SW 1271 (cell line): ENCODE measurements at places on chromosomes 2 and 18.

GRCh38 chr18:79508565-79509535, 113.1 kb downstream of the NFATC1 start:
- no peak for DNase-seq

- DNase-seq, result no peak
These were observed 33.9 kb downstream of the BMP10 start for GRCh38 chr2:68837164-68837860.

DNA sequence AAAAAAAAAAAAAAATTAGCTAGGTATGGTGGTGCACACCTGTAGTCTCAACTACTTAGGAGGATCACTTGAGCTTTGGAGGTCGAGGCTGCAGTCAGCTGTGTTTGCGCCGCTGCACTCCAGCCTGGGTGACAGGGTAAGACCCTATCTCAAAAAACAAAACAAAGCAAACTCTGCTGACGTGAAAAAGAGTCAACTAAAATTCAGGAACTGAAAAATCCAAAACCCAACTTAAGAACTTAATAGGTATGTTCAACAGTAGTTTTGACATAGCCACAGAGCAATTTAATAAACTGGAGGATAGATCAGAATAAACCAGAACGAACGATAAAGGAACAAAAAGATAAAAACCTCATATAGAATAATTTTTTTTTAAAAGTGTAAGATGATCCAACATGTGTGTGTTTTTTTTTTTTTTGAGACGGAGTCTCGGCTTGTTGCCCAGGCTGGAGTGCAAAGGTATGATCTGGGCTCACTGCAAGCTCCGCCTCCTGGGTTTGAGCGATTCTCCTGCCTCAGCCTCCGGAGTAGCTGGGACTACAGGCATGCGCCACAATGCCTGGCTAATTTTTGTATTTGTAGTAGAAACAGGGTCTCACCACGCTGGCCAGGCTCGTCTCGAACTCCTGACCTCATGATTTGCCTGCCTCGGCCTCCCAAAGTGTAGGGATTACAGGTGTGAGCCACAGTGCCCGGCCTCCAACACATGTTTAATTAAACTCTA, 4.3 kb upstream of the ZNF236 start:
- DNase-seq, result no peak

- DNase-seq, result no peak
These were observed 249.0 kb downstream of the TWIST2 start for GRCh38 chr2:239096676-239097427.

GRCh38 chr18:77487951-77488740, 238.5 kb downstream of the GALR1 start:
- DNase-seq, result no peak

DNA sequence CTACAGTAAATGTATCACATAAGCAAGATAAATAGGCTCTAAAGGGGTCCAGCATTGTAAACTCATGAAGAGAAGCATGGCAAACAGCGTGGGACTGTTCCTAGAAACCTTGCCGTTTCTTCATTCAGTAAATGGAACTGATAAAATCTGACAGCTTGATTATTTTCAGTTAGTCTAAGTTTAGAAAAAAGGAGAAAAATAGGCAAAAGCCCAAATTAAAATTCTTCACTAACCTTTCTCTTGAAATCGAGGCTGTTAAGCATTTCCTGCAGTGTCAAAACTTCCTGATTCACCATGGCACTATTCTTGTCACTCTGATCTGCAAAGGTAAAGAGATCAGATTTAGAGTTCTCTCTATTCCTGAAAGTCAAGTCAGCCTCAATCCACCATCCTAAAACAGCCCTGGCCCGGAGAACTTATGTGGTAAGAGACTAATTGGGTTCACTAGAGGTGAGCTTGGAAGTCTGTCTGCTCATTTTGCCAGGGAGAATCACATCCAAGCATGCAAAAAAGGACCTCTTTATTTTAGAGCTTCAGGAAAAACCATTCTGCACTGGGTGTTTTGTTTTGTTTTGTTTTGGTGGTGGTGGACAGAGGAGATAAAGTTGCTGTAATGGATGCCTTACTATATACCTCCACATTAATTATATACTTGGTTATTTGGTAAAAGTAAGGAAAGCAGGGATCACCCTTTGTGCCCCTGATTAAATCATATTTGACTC, 52.4 kb upstream of the STAT1 start:
- no peak for DNase-seq

DNA sequence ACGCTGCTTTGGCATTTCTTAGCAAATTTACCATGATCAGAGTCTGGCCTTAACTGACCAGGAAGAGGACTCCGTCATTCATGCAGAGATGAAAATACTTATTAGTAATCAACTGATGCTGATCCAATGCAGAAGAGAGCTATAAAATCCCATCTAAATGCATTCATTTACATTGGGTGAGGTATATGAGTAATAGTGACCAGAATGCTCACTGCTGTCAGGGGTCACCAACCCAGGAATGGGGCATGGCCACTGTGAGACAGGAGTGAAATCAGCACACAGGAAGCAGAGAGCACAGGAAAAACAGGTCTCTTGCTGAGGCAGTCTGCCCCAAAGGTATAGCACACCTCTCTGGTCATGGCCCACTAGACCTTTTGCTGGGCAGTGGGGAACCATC, 68.1 kb upstream of the TMEM247 start:
- no peak for DNase-seq

GRCh38 chr2:158741625-158742024, 53.5 kb upstream of the DAPL1 start:
- no peak for DNase-seq

DNA sequence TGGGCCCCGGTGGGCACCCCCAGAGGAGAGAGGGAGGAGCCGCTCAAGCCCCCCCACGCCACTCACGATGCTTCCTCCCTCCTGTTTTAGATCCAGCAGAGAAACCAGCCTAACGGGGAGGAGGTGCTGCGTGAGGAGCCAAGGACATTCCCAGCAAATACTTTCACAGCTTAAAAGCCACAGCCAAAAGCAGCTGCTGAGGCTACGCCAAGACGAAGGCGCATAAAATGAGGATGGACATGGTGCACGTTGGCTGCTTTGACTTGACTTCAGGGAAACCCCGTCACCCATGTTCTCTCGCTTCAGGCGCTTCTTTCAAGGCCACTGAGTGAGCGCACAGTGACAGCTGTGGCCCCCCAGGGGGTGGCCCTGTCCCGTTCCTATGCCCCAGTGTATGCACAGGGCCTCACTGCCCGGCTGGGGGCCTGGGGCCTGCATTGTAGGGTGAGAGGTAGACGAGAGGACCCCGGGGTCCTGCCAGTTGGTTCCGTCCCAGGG, 72.1 kb upstream of the PXDN start:
- no peak for DNase-seq

- DNase-seq, result peak; percentile 4
These were observed 65.3 kb downstream of the HAUS1 start for GRCh38 chr18:46169464-46169941.

DNA sequence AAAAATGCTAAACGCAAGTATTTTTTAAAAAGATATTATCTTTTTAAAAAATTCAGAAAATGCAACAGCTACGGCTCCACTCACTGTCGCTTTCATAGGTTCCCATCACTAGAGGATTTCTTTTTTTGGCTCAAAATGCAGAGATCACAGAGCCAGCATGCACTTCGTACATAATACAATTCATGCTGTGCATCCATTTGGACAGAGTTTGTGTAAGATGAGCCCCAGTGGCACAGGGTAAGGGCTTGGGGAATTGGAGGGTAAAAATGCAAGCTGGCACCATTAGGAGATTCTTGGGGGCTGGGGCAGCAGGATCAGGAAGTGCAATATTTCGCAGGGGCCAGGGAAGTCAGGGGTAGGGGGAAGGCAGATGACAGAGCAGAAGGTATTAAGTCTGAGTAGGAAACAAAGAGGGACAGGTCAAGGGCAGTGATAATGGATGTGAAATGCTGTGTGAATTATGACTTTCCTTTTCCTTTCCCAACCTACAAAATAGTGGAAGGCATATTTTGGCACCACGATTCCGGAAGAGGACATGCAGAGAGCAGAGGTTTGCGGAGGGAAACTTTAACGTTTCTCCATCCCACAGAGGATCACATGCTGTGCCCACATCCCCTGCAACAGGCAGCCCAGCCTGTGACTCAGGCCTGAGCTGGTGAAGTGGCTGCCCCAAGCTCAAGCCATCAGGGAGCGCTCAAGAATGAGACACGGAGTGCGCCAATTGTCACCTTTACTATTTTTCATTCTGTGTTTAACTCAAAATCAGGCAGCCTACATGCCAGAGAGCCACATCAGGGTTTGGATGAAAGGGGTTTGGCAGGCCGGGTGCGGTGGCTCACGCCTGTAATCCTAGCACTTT, 4.7 kb downstream of the CAPG start:
- DNase-seq, result no peak

DNA sequence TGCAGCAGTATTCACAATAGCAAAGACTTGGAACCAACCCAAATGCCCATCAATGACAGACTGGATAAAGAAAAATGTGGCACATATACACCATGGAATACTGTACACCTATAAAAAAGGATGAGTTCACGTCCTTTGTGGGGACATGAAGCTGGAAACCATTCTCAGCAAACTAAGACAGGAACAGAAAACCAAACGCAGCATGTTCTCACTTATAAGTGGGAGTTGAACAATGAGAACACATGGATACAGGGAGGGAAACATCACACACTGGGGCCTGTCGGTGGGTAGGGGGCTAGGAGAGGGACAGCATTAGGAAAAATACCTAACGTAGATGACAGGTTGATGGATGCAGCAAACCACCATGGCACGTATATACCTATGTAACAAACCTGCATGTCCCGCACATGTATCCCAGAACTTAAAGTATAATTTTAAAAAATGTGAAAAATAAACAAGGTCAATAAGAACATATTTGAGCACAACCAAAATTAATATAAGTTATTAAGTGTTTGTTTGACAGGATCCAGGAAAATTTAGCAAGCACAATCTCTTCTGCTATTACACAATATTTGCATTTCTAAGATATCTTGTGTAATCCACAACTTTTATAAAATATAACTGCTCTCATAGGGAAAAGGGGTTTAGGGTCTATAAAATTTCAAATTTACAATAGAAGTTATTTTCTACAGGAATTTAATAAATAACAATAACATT, 22.9 kb downstream of the CCBE1 start:
- DNase-seq, result no peak

- DNase-seq, result no peak
These were observed 515.0 kb downstream of the TMEM182 start for GRCh38 chr2:103276869-103277268.

DNA sequence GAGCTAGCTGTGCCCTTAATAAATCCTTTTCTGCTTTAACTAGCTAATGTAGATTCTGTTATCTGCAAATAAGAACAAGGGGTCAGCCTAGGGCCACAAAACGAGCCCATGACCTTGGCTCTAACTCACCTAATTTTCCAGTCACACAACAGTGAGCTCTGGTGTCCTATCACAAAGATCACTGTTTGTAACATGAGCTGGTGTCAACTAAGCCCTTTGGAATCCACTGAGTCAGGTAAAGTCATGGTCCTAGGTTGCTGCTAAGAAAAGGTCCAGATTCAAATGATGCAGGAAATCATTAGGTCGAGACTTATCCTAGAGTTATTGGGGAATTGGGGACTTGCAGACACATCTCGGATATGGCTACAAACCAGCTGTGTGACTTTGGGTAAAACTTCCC, 49.9 kb downstream of the ST8SIA5 start:
- DNase-seq, result no peak

GRCh38 chr2:149743842-149744448, 156.4 kb upstream of the MMADHC start:
- DNase-seq, result no peak

- no peak for DNase-seq
These were observed 92.9 kb downstream of the TXNL1 start for GRCh38 chr18:56545464-56545863.

- DNase-seq, result no peak
These were observed 890 bp upstream of the SLC4A3 start for GRCh38 chr2:219626540-219626939.

DNA sequence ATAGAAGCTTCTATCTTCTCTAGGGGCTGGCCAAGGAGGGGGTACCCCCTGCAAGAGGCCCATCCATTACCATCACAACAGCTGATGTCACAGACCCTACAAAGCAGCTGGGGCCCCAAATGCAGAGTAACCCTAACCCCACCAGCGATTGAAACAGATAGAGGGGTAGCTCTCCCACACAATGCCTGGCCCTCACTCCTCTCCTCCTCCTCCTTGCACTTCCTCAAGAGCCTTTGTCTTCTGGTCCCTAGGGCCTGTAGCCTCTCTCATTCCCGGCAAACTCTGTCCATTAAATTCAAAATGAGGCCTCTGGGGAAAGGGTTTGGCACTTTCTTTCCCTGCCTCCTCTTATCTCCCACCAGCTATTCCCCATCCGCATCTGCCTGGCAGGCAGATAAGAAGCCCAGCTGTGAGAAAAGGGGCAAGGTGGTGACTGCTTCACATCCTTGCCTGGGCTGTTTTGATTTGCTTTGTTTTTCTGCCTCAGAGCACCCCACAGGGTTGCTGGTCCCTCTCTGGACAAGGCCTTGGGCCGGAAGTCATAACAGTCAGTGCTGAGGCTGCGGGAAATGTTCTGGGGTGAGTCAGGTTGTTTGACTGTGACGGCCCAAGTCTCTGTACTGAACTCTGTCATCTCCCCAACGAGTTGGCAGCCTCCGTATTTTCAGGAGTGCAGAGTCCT, 26.1 kb upstream of the CYP26B1 start:
- no peak for DNase-seq

- no peak for DNase-seq
These were observed 244.1 kb downstream of the PHLPP1 start for GRCh38 chr18:62959481-62959880.

DNA sequence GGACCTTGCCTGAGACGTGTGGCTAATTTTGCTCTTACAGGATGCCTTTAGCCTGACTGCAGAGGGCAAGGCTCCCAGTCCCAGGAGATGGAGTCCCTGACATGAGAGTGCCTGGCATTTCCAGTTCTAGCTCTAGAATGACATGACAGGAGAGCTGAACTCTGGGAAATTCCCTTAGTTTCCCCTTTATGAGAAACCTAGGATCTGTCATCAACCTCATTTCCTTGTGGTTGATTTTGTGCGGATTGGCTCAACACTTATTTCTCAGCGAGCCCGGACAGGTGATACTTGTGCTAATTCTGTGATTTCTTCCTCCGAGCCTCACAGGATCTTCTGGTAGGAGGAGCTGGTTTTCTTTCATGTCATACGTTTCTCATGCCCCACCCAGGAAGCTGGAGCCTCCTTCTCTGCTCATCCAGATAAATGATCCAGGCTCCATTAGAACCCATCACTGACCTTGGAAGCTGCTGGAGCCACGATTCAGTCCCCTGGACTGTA, at the start of gene IL36G:
Gene IL36G (plus strand): TSS at position 448 of the 498 bp plus-strand sequence. CDS start 633 bp downstream, outside the sequence.
- no peak for DNase-seq

GRCh38 chr2:225637259-225637658, 237.7 kb downstream of the NYAP2 start:
- no peak for DNase-seq

DNA sequence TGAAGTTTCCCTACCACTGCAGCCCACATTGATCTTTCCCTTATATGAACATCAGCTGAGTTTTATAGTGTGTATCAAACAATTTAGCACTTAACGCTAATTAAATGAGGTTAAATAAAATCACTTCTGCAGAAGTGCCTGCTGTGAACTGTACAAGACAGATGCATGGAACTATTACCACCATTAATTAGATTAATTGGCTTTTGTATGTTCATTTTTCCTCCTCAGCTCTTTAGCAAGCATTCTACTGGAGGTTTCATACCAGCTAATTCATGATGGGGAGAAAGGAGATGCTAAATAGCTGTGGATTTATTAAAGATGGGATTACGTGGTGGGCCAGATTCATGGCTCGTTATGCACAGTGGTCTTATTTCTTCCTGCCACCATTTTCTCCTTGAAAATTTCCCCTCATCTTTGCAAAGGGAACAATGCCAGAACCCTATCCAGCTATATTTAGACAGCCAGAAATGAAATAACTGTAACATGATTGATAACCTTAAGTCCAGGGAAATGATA, 96.7 kb downstream of the CNTNAP5 start:
- DNase-seq, result no peak

- no peak for DNase-seq
These were observed 31.3 kb downstream of the CSRNP3 start for GRCh38 chr2:165500816-165501215.
